ENCODE measurements at places on chromosomes 7 and 10.

DNA sequence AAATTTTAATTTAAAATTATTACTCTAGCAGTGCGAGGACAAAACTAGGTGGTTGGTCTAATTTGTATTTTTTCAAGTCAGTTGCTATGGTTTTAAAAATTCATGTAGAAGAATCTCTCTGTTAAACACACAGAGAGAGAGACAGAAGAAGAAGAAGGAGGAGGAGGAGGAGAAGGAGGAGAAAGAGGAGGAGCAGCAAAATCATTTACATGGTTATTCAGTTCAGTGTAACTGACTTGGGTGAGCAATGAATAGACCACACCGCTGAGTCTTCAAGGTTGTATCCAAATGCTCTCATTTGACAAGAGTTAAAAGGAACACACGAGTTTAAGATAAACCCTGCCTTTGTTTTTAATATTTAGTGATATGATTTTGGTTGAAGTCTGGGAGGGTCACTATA is 131.1 kb downstream of the PDE1C start:
- DNase-seq: no peak

DNA sequence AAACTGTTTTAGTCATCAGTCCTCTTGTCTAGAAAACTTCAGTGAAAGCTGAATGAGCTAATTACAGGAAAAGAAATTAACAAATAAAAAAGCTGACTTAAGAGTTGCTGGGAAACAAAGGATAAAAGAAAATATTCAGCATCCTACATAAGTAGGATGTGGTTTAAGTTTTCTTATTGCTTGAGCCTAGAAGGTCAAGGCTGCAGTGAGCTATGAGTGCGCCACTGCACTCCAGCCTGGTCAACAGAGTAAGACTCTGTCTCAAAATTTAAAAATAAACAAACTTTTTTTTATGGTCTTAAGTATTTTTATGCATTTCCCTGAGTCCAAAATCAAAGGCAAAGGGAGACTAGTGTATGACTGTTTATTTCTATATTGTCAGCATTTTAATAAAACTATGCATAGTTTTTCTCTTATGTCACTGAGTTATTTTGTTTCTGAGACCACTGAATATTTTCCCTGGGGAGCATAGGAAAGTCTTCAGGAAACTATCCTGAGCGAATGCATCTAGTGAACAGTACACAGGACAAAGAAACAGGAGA is 40.0 kb upstream of the LRRN3 start:
- no peak for DNase-seq

DNA sequence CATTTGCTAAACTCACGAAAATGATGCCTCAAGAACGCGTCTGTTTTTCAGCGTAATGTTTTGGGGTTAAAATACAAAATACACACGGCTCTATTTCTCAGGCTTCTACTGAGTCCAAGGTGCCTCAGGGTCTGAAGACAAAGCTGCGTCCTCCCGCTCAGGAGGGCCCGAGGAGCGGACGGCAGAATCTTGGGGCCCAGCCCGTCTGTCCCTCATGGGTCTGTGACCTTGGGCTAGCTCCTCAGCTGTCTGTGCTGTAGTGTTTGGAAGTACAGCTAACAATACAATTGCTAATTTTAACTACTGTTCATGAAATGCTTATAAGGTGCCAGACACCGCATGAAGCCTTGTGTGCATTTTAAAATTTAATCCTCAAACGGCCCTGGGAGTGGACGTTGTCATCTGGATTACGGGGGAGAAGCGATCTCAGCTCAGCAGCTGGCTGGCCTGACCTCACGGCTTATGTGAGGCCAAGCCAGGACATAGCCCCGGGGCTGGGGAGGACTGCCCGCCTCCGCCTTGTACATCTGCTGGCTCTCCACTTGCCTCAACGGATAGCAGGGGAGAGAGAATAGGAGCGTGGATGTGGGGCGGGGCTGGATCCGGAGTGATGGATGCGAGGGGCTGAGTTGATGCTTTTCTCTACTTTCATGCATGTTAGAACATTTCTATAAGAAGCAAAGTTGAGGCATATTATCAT is 357.4 kb downstream of the GLRX3 start:
- DNase-seq: no peak

DNA sequence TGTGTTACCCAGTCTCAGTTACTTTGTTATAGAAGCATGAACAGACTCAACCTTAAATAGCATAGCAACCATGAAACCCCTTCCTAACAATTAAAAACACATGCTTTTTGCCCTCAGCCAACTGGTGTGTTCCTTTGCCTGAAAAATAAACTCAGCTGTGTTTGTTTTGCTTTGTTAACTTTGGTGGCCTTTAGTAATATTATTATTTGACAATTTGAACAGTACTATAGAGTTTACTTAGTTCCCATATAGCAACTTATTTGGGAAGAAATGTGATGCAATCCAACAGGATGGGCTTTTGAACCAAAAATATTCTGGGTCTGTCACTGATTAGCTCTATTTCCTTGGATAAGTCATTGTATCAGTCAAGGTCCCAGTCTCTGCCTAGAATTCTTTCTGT is 22.5 kb upstream of the MKLN1 start:
- DNase-seq: no peak

DNA sequence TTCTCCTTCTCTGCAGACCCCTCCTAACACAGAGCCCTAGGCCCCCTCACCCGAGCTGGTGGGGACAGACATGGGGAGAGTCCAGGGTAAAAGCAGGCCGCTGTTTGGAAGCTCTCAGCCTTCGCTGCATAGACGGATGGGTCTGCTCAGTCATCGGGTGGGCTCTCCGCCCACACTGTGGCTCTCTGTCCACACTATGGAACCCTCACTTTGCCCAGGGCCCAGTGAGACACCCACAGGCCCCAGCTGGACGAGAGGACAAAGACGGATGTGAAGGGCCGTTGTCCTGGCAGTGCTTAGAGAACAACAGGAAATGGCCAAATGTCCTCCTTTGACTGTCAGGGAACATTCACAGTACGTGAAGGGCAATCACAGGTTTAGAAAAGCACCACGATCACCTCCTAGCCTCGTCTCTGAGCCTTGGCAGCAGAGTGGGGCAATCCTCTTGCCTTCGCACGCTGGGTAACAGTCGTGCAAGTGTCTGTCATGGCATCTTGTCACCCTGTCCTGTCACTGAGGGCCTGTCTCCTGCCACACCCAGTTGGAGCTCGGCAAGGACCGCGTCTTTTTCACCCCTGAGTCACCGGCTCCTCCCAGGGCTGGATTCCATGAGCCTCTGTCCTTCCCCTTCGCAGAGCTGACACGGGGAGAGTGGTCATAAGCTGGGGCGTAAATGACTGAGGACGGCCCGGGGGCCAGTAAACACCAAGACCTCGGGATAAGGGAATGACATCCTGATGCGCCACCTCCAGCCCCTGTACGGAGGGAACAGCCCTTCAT is 80.6 kb downstream of the PRKAG2 start:
- DNase-seq: no peak

DNA sequence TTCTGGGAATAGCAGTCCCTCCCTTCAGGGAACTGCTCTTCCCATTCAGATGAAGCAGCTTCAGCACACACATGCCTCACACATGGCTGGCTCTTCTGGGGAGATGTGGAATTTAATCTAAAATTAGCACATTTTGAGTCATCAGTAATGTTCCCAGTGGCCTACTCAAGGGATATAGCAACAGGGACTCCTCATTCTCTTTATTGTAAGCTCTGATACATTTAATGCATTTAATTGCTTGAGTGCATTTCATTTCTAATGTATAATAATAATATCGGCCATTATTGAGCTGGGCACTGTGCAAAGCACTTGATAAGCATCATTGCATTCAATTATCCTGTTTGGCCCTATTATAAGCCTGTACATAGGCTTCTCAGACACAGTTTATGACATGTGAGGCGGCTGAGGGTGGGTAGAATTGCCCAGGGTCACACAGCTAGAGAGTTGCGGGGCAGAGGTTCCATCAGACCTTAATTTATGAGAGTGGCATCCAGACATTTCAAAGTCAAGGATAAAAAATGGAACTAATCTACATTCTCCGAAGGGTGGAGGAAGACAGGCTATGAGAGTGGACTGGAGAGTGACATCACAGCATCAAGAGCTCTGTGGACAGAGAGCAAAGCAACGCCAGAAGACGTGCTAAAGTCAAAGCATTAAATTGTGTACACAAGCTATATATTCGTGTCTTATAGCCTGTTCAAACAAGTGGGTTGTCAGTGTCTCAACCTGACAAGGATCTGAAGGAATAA is 76.8 kb downstream of the LANCL2 start:
- no peak for DNase-seq

GRCh38 chr7:39693812-39694211 is 70.4 kb downstream of the RALA start:
- DNase-seq: no peak

GRCh38 chr7:28383975-28384374 is 28.3 kb upstream of the CREB5 start:
- no peak for DNase-seq

DNA sequence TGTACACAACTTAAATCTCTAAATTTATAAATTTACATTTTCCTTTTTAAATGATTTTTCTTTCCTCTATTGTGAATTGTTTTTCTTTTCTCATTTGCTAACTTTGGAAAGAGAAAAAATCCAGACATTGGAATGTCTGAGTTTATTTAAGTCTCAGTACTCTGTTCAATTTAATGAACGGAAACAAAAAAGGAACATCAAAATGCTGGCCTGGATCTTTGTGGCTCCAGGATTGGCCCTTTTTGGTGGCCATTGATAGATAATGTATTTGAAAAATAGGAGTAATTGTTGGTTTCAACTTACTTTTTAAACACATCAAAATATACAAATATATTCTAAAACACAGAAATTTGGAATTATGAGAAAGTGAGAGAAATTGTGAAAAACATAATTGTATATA is 336.0 kb downstream of the SUGCT start:
- no peak for DNase-seq

DNA sequence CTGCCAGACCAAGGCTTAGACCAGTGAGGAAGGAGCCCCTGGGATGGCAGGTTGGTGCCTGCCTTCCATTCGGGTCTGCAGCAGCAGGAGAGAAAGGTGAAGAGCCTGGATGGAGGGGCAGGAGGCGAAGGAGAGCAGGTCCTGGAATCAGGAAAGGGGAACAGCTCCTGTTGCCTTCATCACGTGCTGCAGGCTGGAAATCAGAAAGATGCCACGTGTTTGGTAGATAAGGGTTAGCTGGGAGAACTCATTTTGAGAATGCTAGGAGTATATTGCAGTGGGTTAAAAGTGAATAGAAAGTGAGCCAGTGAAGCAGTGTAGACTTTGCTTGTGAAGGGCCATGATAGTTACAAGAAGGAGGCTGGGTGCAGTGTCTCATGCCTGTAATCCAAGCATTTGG is 371.8 kb downstream of the PAXIP1 start:
- no peak for DNase-seq

- peak; percentile 86 for DNase-seq
Observed at GRCh38 chr10:17216217-17216900, 11.7 kb upstream of the VIM start.

GRCh38 chr10:83961620-83962019 is 177.7 kb upstream of the GHITM start:
- no peak for DNase-seq

DNA sequence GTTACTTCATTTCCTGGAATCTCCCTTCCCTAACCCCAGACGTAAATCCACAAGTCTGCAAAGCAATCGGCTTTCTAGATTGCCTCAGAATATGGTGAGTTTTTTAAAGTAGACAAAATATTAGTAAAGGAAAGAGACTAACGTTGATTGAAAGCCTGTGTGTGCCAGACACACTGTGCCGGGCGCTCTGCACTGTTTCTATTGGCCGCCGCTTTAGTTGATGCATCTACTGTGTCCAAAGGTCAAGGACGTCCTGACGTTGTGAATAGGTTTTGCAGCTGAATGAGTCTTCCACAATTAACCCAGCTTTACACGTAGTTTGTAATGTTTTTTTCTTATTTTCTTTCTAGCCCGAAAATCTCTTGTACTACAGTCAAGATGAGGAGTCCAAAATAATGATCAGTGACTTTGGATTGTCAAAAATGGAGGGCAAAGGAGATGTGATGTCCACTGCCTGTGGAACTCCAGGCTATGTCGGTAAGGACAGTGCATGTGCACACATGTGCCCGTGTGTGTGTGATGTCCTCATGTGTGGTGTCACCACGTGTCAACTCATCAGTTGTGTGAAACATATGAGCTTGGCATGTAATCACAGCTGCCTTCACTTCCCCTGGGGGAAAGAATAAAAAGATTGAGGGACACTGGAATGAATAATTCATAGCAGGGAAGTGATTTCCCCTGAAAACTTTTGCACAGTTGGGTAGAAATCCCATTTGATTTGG is 232.0 kb downstream of the CCDC3 start:
- no peak for DNase-seq

GRCh38 chr10:1297566-1298301 is 241.5 kb downstream of the WDR37 start:
- no peak for DNase-seq

DNA sequence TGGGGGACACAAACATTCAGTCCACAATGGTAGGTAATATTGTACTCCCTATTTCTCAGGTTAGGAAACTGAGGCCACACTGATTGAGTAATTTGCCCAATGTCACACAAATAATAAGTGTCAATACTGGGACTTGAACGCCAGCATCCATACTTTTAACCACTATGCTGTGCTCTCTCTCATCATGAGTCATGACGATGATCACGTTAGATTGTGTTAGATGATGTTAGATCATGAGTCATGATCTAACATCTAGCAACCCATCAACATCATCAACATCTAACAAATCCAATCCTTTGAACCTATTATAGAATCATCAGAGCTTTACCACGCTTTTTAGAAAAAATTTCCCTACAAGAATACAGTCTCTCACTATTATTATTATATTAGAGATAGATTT is 28.1 kb upstream of the HERPUD2 start:
- peak; percentile 64 for DNase-seq

GRCh38 chr7:156999958-157000726 is 10.3 kb downstream of the MNX1 start:
- DNase-seq: no peak

DNA sequence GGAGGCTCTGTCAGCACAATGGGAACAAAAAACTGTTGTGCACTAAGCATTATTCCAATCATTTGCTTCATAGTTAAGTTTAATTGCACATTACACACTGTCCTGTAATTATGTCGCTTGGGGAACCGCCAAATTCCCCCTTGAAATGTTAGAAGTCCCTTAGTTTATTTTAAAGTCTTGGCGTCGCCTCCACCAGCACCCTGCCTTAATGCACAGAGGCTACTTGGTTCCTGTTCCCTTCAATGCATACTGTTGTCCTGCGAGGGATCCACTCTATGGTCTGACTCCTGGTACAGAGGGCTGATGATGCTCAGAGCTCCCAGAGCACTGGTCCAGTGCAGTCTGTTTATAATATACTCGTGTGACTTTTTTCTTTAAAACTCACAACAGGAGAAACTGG is 330.7 kb downstream of the ELMO1 start:
- no peak for DNase-seq

- no peak for DNase-seq
Observed at GRCh38 chr10:80685355-80685754, 147.7 kb downstream of the SH2D4B start.

DNA sequence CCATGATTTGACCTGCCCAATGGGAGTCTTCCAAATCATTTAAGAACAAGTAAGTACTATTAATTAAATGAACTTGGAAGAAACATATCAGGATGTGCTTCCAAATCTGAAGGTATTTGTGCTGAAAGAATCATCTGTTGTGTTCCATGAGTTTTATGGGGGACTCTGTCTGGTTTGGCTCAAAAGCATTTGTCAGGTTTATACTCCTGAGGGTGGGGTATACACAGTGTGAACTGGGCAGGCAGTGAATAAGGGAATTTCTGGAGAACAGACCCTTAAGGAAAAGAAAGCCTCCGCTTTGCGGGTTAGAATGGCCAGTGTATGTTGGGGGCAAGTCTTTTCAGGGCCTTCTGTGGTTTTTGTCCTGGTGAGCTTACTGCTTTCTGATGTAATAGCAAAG is 29.9 kb downstream of the TCF7L2 start:
- no peak for DNase-seq

- DNase-seq: no peak
Observed at GRCh38 chr10:44714451-44714850, 196.7 kb upstream of the TMEM72 start.

- no peak for DNase-seq
Observed at GRCh38 chr7:158395780-158396278, 191.8 kb downstream of the PTPRN2 start.

Measured in CD4-positive, alpha-beta T cell treated with Interleukin-15 for 4 hours (primary cell).